NCI-H1417 treated with DMSO at 0.1 percent for 48 hours (cell line): ENCODE measurements at places on chromosomes 1 and 21.

DNA sequence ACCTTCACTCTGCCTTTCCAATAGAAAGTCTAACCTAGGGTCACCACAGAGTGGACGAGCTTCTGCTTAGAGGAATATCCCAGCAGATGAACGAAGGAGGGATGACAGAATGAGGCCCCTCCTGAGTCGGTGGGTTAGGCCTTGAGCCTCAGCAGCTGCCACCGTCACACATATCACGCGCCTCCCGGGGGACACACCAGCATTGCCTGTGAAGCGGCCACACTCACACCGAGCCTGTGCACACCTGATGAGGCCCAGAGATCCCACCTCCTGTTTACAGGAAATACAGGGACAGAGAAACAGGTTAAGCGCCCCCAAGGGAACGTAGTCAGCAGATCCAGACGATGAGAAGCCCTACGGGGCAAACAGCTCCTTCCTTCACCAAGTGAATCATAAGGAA is 25.1 kb upstream of the LRRC47 start:
- DNase-seq: no peak

DNA sequence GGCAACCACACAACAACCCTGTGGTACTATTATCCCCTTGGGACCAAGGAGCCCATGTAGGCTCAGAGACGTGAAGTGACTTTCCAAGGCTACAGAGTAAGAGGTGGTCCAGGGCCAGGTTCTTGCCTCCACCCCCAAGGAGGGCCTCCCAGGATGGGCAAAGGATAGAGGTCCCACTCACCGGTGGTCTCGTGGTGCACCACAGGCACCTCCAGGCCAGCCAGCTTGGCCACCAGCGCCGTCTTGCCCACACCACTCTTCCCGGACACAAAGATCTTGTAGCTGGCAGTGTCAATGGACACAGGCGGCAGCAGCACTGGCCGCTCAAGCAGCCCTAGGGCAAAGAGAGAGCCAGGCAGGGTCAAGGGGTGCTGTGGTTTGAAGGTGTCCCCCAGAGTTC is 3.6 kb downstream of the CPLANE2 start:
- no peak for DNase-seq

DNA sequence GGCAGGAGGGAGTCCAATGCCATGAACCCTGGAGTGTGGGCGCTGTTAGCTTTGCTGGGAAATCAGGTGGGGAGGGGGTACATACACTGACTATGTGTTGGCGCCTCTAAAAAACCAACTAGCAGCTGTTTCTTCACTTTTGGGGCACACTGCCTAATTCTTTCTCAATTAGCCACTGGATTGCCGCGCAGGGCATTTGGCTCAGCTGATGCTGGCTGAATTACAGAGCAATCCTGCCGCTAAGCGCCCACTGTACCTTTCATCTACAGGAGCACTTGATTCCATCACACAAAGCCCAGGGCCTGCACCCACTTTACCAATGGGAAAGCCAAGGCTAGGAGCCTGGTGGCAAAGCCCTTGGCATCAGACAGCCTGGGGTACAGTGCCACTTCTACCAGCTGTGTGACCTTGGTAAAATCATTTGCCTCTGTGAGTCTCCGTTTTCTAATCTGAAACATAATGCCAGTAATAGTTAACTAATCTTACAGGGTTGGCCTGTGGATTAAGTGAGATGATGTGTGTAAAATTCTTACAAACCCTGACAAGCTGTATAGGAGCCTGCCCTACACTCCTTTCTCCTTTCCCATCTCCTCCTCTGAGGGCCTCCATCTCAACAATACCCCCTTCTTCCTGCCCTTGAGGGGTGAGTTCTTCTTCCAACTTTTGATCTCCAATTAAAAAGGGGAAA is 59.0 kb downstream of the UBE2T start:
- no peak for DNase-seq

DNA sequence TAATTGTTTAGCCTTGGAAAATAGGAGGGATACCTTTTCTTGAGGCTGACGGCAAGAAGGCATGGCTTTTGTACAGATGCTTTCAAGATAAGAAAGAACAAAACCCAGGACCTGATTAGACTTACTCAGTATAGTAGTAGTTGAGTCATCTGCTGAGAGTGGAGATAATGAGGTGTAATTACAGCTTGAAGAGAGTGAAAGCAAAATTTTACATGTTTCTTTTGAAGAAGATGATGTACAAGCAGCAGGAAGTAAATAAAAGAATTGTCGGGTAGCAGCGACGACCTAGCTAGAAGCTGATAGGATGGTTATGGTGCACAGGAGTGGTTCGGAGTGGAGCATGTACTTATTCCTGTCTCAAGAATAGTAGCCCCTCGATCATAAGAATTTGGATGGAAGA is 6.6 kb downstream of the ANGPTL1 start:
- no peak for DNase-seq

- DNase-seq: no peak
Observed at GRCh38 chr21:33042812-33043211, 17.1 kb downstream of the OLIG2 start.

- no peak for DNase-seq
Observed at GRCh38 chr21:38277501-38278131, 20.8 kb downstream of the KCNJ15 start.

DNA sequence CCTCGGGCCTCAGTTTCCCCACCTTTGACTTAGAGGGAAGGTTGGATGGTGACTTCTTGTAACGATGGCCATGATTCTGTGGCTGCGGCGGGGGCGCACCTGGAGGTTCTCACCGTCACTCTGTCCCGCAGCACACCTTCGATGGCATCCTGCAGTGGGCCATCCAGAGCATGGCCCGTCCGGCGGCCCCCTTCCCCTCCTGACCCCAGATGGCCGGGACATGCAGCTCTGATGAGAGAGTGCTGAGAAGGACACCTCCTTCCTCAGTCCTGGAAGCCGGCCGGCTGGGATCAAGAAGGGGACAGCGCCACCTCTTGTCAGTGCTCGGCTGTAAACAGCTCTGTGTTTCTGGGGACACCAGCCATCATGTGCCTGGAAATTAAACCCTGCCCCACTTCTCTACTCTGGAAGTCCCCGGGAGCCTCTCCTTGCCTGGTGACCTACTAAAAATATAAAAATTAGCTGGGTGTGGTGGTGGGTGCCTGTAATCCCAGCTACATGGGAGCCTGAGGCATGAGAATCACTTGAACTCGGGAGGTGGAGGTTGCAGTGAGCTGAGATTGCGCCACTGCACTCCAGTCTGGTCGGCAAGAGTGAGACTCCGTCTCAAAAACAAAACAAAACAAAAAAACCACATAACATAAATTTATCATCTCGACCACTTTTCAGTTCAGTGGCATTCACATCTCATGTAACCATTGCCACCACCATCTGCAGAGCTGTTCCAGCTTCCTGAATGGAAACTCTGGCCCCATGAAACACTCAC is 2.1 kb upstream of the PFKL start:
- peak; percentile 23 for DNase-seq

GRCh38 chr1:87129038-87129437 is 199.6 kb upstream of the LMO4 start:
- DNase-seq: no peak

DNA sequence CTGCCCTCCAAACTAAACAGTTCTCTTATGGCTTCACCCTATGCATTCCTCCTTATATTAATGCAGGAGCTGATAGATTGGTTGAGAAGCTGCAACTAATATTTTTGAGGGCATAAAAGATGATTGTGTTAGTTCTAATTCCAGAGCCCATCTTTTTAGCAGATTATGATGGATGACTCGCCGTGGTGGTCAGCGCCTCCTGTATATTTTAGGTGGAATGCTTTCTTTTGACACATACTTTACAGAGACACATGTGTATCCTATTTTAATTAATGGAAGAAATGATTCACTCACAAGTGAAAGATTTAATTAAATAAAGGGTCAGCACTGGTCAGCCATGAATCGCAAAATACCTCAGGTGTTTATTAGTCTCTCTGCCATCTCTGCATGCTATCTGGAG is 120.7 kb downstream of the TM2D1 start:
- DNase-seq: no peak

- DNase-seq: no peak
Observed at GRCh38 chr1:26337625-26338024, 16.3 kb downstream of the CRYBG2 start.

DNA sequence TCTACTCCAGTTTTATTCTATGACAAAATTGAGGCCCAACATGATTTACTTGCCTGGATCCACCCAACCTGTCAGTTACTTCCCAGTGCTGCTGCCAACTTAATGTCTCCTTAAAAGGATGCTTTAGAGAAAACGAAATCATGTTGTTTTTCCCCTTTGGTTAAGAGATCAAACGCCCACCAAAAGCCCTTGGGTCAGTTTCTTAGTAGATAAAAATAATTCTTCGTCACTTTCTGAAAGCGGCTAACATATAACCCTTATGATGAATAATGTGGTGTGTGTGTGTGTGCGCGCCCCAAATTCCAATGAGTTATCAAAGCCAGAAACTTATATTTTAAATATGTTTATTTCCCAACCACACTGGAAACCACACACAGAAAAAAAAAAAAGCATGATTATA is 52.7 kb upstream of the LGALS8 start:
- no peak for DNase-seq

DNA sequence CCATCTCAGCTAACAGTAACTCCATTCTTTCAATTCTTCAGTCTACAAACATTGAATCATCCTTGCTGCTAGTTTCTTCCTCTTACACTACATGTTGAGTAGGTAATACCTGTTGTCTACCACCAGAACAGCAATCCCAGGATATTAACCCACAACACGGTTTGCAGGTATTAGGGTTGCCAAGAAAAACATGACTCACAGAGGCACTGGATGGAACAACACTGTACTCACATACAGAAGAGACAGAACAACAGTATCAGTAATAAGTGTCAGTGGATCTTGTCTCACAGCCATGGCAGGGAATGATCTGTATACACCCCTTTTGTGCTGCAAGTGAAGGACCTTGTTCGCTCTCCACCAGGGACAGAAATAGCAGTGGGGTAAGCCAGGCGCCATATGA is 212.1 kb downstream of the GPR52 start:
- no peak for DNase-seq

DNA sequence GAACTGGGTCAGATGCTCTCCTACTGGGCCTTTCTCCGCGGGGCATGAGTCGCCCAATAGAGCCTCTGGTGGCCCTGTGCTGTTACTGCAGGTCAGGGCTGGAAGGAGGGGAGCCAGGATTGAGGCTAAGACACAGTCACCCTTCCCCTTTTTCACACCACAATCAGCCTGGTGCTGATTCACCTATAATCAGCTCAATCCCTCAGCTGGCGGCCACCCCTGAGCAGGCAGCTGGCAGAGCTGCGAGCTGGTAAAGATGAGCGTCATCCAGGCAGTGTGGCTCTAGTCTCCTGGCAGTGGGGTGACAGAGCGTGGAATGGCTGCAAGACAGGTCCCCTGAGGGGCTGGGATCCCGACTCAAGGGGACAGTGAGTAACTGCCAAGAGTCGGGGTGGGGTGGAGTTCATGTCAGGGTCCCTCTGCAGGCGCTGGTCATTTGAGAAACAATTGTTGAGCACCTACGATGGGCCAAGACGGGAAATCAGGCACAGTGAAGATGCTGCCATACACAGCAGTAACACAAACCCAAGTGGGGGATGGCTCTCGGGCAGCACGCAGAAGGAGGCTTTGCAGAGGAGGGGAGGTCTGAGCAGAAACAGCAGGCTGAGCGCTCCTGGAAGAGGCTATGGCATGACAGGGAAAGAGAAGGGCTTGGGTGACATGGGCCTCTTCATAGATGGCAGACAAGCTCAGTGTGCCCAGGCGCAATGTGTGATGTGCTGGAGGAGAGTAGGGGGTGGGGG is 21.8 kb downstream of the ATF3 start:
- no peak for DNase-seq

GRCh38 chr21:40863839-40864238 is 16.9 kb upstream of the DSCAM start:
- no peak for DNase-seq

DNA sequence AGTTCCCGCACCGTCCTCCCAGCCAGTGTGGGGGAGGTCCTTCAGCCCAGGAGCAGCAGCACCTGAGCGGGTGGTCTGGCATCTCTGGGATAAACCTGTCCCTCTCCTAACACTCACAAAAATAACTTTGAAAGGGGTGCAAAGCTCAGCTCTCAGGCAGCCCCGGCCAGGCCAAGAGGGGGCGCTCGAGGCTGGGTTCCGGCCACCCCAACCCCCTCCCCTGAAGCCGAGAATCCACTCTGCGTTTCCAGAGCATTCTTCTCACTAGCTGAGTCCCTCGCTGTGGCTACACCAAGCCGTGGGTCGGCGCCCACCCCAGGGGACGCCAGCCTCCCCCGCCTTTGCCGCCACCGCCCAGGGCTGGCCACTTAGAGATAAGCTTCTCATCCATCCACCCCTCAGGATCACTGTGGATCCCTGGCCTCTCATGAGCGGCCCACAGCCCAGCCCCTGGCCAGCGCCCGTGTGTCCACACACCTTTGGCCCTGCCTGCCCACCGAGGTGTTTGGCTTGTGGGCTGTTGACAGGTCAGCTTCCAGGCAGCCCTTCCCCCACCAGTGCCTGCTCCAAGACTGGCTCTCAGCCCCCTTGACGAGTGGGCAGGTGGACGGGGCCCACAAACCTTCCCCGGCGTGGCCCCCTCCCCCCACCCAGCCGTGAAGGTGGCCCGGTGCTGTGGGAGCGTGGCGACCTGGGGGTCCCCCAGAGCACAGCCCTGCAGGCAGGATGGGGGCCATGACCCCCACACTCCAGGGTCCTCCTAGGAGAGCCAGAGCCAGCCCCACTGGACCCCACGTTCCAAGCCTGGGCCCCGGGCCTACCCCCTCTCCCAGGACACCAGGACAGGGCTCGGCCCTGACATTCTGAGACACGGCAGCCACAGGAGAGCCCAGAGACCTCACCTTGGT is 1.9 kb downstream of the FTCD start:
- DNase-seq: no peak

DNA sequence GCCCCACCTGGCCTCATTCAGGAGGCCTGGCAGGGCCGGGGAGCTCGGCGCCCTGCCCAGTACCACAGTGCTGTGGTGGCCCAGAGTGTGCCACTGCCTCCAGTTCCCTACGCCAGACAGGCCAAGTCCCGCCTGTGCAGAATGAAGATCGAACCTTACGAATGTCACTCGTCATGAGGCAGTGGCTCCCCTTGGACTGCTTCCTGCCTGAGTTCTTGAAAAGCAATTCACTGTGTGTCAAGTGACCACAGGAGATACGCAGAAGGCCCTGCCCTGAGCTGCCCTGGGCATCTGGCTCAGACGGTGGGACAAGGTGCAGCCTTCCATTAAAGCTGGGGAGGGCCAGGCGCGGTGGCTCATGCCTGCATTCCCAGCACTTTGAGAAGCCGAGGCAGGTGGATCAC is 49.6 kb upstream of the LRP8 start:
- no peak for DNase-seq

DNA sequence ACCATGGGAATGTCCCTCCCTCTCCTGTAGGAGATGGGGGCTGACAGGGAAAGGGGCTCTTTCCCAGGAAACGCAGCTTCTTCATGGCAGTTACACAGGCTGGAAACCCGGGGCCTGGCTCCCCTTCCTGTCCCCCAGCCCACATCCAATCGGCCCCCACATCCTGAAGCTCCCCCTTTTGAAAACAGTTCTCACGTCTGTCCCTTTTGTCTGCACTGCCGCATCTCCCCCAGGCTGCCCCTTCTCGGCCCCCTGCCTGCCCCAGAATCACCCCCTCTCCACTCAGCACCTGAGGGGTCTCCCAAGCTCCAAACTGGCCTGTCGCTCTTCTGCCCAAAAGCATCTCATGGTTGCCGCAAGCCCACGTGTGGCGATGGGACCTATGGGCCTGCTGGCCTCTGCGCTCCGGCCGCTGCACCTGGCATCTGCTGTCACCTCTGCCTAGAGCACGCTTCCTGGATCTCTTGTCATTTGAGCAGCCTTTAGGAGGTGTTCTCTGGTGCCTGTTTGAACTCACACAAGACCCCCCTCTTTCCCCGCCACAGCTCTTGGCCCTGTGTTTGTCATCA is 867 bp downstream of the SLC1A7 start:
- no peak for DNase-seq

GRCh38 chr1:169110236-169110635 is 3.7 kb downstream of the ATP1B1 start:
- no peak for DNase-seq
